ENCODE measurements at places on chromosomes 13 and 19.

DNA sequence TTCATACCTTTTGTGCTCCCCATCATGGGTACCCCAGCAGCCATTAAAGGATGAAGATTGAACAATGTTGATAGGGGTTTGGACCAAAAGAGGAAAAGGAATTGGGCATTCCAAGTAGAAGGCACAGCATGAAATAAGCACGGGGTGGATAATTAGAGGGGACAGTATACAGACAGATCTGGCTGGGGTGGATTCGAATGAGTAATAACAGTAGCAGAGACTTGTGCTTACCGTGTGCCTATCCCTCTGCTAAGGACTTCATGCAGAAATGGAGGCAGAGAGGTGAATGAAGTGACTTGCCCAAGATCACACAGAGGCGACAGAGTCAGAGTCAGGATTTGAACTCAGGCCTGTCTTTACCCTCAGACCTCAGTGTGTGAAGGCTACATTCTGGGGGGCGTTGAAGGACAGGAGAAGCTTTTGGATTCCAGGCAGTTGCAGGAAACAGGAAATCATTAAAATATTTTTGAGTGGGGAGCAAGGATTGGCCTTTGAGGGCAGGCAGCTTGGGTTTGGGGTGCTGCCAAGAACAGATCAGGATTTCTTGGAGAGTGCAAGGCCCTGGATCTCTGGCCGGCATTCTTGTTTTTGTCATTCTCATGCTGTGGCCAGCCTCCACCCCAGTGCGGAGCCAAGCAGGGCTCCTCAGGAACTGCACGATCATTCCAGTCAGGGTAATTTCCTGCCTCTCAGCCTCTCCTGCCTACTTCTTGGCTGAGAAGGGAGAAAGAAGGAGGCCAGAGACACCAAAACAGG is 18.7 kb downstream of the PAF1 start:
- peak; percentile 60 for DNase-seq

DNA sequence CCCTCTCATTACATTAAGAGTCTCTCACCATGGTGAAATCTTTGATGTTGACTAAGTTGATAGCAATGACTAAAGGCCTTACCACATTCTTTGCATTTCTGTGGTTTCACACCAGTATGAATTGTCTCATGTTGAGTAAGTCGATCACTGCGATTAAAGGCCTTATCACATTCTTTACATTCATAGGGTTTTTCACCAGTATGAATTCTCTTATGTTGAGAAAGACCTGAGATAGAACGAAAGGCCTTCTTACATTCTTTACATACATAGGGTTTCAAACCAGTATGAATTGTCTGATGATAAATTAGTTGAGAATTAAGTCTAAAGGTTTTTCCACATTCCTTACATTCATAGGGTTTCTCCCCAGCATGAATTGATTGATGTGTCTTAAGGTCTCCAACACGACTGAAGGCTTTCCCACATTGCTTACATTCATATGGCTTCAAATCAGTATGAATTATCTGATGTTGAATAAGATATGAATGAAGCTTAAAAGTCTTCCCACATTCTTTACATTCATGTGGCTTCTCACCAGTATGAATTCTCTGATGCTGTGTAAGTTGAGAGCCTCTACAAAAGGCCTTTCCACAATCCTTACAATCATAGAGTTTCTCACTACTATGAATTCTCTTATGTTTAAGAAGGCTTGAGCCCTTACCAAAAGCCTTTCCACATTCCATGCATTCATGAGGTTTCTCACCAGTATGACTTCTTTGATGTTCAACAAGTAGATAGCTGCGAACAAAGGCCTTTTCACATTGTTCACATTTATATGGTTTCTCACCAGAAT is 45.6 kb downstream of the ZNF283 start:
- DNase-seq, result no peak

- DNase-seq, result no peak
Measured at GRCh38 chr19:55646889-55647731, 902 bp upstream of the CCDC106 start.

DNA sequence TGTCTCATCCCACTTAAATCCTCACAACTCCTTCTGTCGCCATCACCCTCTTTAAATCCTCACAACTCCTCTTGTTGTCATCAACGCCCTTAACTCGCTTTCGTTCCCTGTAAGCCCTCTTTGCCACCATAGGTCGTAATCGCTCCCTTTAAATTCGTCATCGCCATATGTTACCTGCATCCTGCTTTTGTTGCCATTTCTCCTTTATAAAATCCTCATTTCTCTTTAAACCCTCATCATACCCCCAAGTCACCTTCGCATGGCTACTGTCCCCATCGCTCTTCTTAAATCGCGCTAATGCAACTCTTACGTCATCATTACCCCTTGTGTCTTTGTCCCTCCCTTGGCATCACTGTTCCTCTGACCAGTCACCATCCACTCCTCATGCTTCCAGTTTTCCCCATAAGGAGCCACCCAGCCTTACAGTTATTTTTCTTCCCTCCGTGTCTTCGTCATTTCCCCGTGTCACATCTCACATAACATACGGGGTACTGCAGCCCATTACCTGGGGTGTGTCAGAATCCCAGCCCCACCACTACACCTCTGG is 539 bp downstream of the PLD3 start:
- no peak for DNase-seq

DNA sequence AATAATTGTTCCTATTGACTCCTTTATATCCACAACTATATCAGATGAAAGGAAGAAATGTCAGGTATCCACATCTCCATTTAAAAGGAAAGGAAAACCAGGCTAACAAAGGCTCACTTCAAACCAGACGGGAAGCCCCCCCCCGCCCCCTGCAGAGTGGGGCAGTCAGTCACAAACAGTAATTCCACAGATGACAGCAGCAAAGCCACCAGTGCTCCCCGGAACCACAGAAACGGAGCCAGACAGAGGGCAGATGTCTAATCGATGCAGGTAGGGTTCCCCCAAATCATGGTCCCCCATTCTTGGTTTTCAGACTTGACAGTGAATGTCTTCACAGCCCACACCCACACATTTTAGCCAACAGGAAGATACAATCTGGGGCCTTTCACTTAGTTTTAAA is 100.8 kb downstream of the STK24 start:
- DNase-seq, result no peak

DNA sequence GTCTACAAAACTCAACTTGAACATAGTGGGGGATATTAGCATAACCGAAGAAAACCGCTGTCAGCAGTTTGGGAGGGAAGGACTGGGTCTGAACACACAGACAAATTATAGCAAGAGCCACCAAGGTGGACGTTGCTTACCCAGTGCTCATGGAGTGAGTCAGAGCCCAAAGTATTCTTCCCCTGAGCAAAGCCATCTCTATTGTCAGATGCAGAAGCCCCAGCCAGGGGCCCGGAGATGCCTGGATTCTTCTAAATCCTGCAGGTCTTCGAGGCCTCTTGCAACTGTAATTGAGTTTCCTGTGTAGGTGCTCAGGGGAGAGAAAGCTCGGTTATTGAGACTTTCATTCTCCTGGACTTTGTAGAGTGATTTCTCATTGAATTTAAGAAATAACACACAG is 384.5 kb downstream of the IRS2 start:
- no peak for DNase-seq

DNA sequence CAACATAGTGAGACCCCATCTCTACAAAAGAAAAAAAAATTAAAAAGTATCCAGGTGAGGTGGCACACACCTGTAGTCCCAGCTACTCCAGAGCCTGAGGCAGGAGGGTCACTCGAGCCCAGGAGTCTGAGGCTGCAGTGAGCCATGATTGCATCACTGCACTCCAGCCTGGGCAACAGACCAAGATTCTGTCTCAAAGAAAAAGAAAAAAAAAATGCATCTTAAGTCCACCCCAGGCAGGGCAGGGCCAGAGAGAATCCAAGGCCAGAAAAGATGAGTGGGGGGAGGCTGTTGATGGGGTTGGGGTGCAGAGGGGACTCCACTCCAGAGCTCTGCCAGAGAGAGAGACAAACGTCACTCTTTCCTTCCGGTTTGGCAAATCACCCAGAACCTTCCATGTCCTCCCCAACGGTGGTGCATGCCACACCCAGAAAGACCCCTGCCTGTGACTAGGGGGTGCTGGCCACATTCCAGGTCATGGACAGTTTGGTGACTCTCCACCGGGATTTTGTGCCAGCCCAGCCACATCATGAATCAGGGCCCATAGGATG is 431 bp downstream of the FUT3 start:
- DNase-seq, result no peak

DNA sequence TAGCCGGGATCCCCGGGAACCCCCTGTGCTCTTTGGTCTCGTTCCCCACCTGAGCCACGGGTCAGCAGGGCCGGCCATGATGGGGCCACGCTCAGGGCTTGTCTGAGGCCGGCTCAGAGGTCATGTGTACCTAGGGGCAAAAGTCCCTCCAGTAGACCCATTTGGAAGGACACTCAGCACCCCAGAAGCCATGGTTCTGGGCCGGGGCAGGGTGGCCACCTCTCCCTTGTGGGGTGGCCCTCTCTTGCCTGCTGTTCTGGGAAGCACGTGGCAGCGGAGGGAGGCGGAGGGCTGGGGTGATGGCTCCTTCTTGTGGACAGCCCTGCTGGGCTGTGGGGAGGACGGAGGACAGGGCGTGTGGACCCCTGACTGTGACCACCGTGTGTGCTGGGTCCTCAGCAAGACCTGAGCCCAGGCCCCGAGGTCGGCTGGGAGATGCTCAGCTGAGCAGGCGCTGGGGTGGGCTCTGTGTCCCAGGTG is 6.4 kb upstream of the PEAK3 start:
- no peak for DNase-seq

GRCh38 chr19:11125994-11126685 is 29.4 kb downstream of the SPC24 start:
- peak; percentile 41 for DNase-seq

GRCh38 chr13:111241006-111241755 is 79.3 kb upstream of the TEX29 start:
- no peak for DNase-seq

- no peak for DNase-seq
Measured at GRCh38 chr19:31149441-31149941, 199.7 kb downstream of the TSHZ3 start.

DNA sequence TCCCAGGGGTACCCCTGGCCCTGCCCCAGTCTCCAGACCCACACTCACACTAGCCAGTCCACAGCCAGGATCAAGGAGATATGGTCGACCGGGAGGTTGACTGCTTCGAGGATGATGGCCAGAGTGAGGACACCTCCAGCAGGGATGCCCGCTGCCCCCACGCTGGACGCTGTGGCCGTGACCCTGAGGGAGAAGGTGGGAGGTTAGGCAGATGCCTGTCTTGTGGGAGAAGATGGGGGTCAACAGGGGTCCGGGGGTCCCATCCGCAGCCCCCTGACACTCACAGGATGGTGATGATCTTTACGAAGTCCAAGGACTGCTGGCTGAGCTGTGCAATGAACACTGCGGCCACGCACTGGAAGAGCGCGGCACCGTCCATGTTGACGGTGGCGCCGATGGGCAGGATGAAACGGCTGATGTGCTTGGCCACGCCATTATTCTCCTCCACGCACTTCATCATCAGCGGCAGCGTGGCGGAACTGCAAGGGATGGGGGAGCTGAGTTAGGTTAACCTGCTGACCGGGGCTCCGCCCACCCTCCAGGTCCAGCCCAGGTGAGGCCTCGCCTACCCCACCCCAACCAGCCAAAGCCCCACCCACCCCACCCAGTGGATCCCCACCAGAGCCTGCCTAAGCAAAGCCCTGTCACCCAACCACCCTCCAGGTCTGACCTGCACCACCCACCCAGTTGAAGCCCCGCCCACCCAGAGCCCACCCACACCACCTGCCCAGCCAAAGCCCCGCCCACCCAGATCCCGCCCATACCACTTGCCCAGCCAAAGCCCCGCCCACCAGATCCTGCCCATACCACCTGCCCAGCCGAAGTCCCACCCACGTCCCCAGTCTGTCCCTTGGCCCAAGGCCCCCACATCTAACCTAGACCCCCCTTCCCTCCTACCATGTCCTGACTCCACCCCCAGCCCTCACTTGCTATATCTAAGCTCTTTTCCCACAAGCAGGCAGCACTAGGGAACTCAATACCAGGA is 11.2 kb downstream of the SLC1A5 start:
- DNase-seq, result no peak

- DNase-seq, result no peak
Measured at GRCh38 chr13:50927701-50928100, 18.1 kb downstream of the RNASEH2B start.

DNA sequence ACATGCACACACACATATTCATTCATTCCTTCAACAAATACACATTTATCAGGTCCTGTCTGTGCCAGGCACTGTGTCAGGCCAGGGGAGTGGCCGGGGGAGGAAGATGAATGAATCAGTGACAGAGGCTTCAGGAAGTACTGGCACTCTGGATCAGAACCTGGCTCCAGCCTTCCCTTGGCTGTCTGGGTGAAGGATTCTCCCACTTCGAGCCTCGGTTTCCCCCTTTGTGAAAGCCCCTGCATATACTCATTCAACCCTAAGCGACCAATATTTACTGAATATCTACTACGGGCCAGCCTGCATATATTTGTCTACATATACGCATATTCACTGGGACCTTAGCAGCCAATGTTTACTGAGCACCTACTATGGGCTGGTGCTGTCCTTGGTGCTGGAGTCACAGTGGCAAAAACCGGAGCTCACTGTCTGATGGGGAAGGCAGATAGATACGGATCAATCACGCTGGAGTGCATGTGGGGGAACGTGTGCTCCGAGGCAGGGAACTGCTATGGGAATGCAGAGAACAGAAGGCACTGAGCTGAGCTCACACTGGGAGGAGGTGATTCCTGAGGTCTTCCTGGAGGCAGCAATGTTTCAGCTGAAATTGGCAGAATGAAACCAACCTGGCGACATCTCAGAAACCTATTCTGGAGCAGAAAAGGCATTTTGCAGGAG is 636 bp upstream of the ZNF579 start:
- DNase-seq, result no peak

- DNase-seq, result no peak
Measured at GRCh38 chr19:5293612-5294378, 46.8 kb downstream of the PTPRS start.

DNA sequence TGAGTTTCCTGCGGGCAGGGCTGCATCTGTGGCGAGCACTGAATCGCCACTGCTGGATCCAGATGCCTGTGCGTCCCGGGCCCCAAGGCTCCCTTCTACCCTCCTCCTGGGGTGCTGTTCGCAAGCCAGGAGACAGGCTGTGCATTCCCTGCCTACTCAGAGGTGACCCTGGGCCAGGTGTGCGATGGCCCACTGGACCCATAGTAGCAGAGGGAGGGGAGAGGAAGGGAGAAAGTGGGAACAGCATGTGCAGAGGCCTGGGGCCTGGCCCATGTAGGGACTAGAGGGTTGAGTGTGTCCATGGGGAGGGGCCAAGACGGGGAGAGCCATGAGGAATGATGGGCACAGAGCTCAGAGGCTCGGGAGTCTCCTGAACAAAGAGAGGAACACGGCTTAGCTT is 27.3 kb downstream of the CARM1 start:
- no peak for DNase-seq

GRCh38 chr19:46515879-46516350 is 20.2 kb upstream of the PNMA8B start:
- DNase-seq, result no peak

- no peak for DNase-seq
Measured at GRCh38 chr19:12769689-12770088, 5.7 kb downstream of the HOOK2 start.

- no peak for DNase-seq
Measured at GRCh38 chr13:40666933-40667621, 636 bp upstream of the FOXO1 start.

GRCh38 chr19:53057904-53058580 is 13.5 kb downstream of the ERVV-2 start:
- no peak for DNase-seq
